ENCODE measurements at places on chromosomes 11 and 22. TPM values are rescaled to one million over a fixed set of nuclear protein-coding genes. Genes with fewer than 3 reads are reported as not detected.

Gene RAC2
- total RNA-seq, result 1,078 TPM

Gene OR2AT4
- not detected for total RNA-seq

Gene MYO18B
- total RNA-seq, result 0.43 TPM

Gene ABTB2
- total RNA-seq, result 30.3 TPM

Gene SESN3
- total RNA-seq, result 1.8 TPM

All from natural killer cell treated with Interleukin-12 subunit alpha and Interleukin-12 subunit beta and Interleukin-15 and Interleukin-18, amount 100 ng/mL, for 72 hours (primary cell).